ENCODE measurements at places on chromosomes 2 and 18. TPM values are rescaled to one million over a fixed set of nuclear protein-coding genes. Genes with fewer than 3 reads are reported as not detected.

- no peak for DNase-seq
Measured at GRCh38 chr2:207525296-207525695, 4.5 kb upstream of the CREB1 start.

GRCh38 chr2:152167065-152167464, 8.5 kb downstream of the STAM2 start:
- no peak for DNase-seq

DNA sequence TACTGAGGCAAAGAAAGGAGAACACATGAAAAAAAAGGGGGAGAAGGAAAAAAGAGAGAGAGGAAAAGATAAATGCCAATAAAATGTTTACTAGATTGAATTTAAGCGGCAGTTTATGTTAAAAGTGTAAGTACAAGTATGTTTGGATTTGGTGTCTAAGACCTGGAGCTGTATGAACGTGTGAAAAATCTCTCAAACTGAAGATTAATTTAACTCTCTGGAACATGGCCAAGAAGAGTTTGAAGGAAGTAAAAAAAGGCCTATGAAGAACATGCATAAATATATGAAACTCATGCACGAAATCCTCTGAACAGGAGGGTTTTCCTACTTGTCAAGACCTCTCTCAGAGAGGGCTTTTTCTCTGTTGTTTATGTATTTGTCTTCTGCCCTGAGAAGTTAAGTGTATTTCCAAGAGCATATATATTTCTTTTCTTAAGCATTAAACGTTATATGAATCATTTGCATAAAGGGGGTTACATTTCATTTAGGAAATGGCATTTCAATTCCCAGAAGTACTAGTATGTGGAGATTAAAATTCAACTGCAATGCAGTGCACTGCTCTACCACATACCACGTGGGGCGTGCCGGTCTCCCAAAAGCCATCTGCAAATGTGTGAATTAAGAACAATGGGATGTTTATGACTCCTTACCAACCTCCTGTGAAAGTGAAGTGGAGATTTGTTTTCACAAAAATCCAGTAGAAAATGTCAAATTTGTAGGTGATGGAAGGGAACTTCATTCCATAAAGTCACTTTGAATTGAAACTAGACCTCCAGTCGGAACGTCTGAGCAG, 281.1 kb upstream of the TRIB2 start:
- DNase-seq, result no peak

DNA sequence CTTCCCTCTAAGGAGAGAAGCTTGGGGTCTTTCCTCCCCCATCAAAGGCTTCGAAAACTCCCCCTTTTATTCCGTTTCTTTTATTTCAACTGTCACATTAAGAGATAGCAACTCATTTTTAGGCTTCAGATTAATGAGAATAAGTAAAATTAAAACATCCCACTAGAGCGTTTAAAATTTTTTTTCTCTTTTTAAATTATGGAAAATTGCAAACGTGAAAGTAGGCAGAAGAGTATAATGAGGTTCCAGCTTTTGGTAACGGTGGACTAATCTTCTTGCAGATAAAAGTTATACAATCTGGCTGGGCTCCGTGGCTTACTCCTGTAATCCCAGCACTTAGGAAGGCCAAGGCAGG, 21.9 kb upstream of the RMP24 start:
- DNase-seq, result no peak

GRCh38 chr2:228066126-228066798, 115.2 kb downstream of the SPHKAP start:
- DNase-seq, result no peak

GRCh38 chr2:5242751-5243150, 449.4 kb upstream of the SOX11 start:
- DNase-seq, result no peak

- no peak for DNase-seq
Measured at GRCh38 chr2:45072862-45073237, 63.6 kb upstream of the SIX2 start.

DNA sequence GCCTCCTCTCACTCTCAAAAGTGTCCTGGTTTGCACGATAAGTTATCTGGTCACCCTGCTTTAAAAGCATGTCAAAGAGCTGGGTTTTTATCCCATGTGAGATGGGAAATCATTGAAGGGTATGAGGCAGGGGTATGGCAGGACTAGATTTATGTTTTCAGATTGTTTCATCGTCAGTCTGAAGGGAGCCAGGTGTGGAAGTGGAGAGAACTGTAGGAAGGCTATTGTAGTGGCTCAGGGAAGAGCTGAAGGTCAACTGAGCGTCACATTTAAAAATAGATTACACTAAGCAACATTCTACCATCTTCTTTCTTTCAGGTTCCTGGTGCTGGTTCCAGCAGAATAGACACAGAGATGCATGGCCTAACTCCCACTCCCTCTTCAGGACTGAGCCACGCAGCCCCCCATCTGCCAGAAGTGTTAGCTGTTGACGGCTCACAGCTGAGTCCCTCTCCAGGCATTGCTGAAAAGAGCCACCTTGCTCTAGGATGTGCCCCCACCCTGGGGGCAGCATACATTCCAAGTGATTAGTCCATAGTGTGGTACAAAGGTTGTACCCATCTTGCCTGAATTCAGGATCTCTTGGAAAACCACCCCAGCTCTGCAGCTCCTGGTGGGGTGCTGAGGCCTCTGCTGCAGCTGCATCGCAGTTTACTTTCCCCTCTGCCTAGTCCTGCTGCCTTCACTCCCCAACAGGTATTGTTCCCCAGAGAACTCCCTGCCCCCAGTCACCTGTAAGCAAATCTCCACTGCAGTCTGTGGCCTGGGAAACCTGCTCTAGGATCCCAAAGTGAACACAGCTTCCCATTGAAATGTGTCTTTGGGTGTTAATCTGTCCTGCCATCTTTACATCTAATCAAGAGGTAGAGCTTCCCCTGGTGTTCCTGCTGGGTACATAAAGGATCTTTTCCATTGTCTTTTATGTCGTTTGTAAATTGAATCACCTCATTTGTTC, 79.5 kb upstream of the KLF7 start:
- DNase-seq, result no peak

DNA sequence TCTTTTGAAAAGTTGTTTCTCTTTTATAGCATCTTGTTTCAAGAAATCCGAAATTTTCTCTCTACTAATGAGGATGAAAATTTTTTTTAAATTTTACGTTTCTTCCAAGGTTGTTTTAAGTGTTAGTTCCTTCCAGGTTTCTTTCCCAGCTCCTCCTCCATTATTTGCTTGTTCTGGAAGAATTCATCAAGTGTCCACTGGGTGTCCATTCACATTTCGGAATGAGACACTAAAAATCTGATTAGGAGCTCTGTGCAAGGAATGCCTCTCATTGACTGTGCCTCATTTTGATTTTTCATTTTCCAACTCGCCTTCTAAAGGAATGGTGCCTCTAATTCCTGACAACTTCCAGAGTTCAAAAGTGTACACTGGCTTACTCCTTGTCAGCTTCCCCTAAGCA, 6.1 kb downstream of the SP100 start:
- DNase-seq, result no peak

Gene UBXN2A
- total RNA-seq, result 21.9 TPM

Gene MERTK
- 1.2 TPM for total RNA-seq

Gene SP140L
- total RNA-seq, result 33.4 TPM

Gene RNF125
- 2.8 TPM for total RNA-seq

Gene HOXD10
- not detected for total RNA-seq

All from NCI-H460 (cell line).